Omental fat pad (tissue), 4 donors: ENCODE measurements at places on chromosomes 3 and 15.

- no peak for DNase-seq
Measured at GRCh38 chr15:40367686-40368611, 9.9 kb downstream of the DISP2 start.

DNA sequence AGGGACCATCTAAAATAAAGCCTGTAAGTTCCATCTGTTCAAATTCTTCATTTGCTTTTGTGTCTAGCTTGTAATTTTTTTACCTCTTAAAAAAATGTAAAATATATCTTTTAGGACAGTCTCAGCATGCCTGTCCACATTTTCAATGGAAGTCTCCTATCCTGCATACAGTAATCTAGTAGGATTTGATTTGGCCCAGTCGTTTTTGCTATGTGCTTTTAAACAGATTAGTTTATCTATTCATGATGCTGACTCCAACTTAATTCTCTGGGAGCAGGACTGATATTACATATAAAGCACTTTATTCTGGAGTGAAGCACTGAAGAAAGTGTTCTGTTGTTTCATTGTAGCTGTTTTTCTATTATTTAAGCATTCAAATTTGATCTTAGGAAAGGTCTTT, 38.9 kb upstream of the CFAP20DC start:
- DNase-seq: no peak

DNA sequence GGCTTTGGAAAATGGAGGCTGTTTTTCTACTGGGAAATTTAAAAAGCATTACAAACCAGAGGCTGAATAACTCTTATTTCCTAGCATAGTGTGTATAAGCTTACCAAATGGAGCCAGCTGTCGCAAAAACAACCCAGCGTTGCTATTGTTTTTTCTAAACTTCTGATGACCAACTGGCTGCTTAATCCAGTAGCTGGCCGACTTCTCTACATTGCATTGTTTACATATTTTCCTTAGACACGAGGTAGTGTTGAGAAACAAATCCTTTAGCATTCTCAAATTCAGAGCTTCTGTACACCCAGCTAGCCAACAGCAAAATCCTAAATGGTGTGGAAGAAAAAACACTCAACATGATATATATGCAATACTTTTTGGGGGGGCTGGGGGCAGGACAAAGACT, 161.0 kb upstream of the ADAMTS9 start:
- no peak for DNase-seq

GRCh38 chr3:143209715-143210059, 90.1 kb downstream of the CHST2 start:
- no peak for DNase-seq

DNA sequence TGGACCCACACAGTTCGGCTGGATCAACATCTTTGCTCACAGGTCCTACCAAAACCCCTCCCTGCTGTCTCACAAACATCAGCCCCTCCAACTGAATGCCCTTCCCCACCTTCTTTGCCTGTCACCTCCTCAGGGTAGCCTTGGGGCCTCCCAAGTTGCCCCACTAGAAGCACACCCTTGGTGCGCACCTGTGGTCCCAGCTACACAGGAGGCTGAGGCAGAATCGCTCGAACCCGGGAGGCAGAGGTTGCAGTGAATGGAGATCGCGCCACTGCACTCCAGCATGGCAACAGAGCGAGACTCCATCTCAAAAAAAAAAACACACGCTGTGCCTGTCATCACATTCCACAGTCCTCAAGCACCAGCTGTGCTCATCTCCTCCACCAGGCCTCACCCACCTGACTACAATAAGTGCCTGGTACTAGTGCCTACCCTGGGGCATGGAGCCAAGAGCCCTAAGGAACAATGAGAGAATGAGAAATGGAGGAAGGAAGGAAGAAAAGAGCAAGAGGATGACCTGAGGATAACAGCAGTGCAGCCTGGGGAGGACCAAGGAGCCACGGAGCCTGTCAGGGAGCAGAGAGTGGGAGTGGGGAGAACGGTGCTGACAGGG, 26.0 kb downstream of the RPN1 start:
- DNase-seq: no peak

DNA sequence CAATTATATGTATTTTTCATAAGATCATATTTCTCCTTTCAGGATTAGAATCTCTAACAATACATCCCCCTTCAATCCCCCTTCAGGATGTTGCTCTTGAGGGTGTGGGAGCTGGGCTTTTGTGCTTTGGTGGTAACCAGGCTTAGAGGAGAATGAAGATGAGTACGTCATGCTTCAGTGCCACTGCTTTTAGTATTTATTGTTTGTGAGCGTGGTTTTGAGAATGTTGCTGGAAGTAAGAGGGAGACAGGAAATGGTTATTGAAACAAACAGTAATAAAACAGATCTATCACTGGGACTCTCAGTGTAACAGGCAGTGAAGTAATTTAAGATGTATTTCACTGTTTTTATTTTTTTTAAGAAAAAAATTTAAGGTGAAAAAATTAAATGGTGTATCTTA, 35.3 kb downstream of the GBE1 start:
- DNase-seq: no peak

DNA sequence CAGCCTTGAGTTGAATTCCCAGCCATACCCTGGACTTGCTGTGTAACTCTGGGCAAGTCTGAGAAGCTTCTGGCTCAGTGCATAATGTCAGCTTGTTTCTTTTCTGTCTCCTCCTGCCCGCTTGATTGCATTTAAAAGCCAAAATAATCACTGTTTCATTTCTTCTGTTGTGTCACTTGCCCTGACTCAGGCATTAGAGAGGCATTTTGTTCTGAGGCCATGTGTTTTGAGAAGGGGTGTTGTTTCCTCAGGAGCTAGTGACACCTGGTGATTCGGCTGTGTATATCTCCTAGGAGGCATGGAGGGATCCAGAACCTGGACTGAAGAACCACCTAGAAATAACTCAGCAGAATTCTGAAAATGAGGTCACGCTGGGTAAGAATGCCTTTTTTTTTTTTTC, 16.0 kb downstream of the WDR73 start:
- DNase-seq: no peak

GRCh38 chr3:33278163-33278562, 921 bp downstream of the FBXL2 start:
- DNase-seq: no peak

- no peak for DNase-seq
Measured at GRCh38 chr3:53161450-53161819, 426 bp downstream of the PRKCD start.

GRCh38 chr3:159765030-159765859, 223.4 kb upstream of the IL12A start:
- peak; percentile 63 for DNase-seq

DNA sequence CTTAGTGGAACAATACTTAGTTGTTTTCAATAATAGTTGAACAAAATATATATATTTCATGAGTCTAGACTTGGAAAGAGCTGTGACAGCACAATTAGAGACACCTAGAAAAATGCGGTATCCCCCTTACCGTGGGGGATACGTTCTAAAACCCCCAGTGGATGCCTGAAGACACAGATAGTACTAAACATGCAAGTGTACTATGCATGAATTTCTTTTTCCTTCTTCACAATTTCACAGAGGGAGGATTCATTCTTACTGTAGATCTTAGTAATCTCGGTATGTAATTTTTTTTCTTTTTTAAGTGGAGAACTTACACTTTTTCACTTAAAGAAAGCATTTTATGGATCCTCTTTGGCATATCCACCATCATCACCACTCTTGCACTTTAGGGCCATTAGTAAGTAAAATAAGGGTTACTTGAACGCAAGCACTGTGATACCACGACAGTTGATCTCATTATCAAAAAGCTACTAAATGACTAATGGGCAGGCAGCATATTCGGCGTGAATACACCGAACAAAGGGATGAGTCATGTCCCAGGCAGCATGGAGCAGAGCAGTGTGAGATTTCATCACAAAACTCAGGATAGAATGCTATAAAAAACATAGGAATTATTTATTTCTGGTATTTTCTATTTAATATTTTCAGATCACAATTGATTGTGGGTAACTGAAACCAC, 72.3 kb upstream of the ZNF280D start:
- no peak for DNase-seq

GRCh38 chr15:97479957-97480356, 480.5 kb upstream of the ARRDC4 start:
- DNase-seq: no peak

GRCh38 chr3:51391566-51392354, 675 bp downstream of the RBM15B start:
- no peak for DNase-seq

- no peak for DNase-seq
Measured at GRCh38 chr3:184148076-184148475, 7.1 kb upstream of the DVL3 start.

- no peak for DNase-seq
Measured at GRCh38 chr15:60656041-60656440, 177.1 kb upstream of the ICE2 start.

- DNase-seq: no peak
Measured at GRCh38 chr15:25345943-25346342, 92.9 kb downstream of the UBE3A start.

DNA sequence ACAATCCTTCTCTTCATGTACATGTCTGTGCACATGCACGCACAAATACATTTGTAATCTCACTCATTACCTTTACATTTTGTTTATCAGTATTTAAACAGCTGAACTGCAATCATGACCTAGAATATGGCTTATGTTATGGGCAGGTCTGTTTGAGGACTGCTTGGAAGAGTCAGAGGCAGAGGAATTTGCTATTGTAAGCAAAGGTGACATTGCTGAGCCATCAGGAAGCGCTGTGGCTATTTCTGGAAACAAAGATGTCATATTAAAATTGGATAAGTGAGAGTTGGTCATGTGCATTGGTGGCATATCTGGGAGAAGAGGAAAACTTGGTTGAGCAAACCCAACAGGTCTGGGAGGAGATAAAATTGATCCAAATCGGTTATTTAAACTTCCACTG, 41.6 kb downstream of the USF3 start:
- no peak for DNase-seq
